ENCODE measurements at places on chromosomes 2 and 18.

- no peak for DNase-seq
These were observed 73.9 kb downstream of the MARCO start for GRCh38 chr2:119015845-119016244.

- DNase-seq, result no peak
These were observed 1008.5 kb upstream of the FANCL start for GRCh38 chr2:59249441-59250306.

DNA sequence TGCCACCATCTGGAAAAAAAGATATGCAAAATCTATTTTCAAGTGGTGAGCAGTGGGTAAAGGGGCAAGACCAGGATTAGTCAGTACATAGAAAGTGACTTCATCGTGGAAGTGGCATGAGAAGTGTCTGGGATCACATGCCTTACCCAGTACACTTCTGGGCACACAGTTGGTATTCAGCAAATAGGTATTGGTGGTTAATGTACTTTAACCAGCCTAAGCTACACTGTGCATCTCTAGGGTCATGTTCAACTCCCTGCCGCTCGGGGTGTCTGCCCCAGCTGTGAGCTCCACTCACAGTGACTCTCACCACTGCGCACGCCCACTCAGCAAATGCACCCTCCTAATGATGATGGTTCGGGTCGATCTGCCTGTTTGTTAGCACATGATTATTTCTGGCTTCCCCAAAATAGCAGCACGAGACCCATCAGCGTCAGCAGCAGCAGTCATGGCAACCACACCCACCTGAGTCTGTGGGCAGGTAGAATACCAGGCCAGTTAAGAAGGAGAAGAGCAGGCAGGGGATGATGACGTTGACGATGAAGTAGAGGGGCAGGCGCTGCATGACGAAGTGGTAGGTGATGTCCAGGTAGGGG, 11.1 kb downstream of the CHRNA1 start:
- no peak for DNase-seq

DNA sequence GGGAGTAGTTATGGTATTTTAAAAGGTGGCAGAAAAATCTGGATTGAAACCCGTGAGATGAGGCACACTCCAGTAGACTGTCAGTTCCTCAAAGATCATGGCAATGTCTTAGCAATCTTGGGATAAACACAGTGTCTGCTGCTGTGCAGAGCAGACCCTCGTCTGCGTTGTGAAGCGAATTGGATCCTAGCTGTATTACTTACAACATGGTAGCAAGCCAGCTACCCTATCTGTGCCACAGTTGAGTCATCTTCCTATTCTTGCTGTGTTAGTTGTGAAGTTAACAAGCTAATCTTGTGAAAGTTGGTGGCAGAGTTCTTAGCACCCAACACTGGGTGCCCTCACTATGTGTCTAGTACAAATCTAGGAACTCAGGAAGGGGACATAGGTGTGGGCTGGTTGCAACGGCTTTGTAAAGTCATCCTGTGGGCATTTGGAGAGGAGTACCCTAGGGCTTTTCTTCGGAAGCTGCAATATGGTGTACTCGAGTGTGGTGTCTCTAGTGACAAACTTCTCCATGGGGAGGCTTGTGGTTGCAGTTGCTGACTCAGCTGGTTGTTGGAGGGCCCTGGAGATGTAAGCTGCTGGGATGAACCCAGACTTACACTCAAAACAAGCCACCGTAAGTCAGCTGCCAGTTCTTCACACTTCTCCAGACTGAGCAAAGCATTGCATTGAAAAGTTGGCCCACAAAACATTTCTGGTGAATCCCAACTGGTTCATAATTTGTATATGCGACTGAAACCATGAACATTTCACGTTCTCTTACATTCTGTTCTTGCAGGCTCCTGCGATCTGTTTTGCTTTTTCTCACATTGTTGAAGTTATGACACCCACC, 61.5 kb downstream of the ADCYAP1 start:
- no peak for DNase-seq
